ENCODE measurements at places on chromosomes 4 and X. TPM values are rescaled to one million over a fixed set of nuclear protein-coding genes. Genes with fewer than 3 reads are reported as not detected.

GRCh38 chrX:38008658-38009057 is 2.3 kb downstream of the SYTL5 start:
- DNase-seq = no peak

GRCh38 chr4:185682236-185682635 is 129.8 kb downstream of the SORBS2 start:
- DNase-seq = peak; percentile 65

Gene MYOZ2
- 0.29 TPM for total RNA-seq

DNA sequence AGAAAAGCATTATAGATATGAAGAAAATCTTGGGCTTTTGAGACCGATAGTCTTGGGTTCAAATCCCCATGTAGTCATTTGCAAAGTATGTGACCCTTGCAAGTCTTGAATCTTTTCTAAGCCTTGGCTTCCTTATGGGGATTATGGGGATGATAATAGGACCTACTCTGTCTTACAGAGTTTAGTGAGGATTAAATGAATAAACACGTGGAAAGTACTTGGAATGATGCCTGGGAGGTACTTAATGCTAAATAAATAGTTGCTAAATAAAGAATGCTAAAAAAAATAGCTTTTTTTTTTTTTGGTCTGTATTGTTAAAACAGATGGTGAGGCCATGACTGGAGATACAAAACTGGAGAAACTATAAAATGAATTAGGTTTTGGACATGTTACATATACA is 292.7 kb downstream of the GPAT3 start:
- no peak for DNase-seq

GRCh38 chrX:133749370-133749769 is 236.0 kb downstream of the GPC3 start:
- no peak for DNase-seq

DNA sequence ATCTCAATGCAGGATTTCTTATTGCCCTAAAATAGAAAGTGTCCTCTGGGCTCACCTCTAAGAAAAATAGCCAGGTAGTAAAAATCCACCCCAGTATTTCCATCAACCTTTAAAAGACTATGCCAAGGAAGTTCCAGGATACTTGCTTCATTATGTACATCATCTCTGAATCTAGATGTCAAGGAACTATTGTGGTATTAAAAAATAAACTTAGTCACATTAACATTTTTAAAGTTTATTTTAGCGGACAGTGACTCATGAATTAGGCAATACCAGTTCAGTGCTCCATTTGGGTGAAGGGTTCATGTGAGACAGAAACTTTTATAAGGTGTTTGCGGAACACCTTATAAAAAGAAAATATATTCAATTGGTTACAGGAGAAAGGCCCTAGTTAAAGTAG is 209.2 kb downstream of the ADAM29 start:
- no peak for DNase-seq

DNA sequence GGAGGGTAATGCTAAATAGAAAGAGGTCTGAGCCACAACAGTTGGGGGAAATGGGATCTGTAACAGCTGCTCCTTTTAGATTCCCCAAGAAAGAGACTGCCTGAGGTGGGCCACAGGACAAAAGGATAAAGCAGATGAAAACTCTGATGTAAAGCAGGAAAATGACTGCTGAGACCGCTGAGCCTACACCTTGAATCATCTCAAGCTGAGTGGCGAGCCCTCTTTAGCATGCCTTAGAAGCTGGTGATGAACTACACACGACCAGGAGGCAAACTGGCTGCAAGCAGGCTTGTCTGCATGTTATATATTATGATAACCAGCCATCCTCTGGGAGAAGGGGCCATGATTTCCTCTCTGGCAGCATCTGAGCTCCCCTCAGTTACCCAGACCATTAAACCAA is 88.4 kb downstream of the TTC29 start:
- no peak for DNase-seq
